Activated naive CD4-positive, alpha-beta T cell (primary cell): ENCODE measurements at places on chromosomes 6 and 20.

DNA sequence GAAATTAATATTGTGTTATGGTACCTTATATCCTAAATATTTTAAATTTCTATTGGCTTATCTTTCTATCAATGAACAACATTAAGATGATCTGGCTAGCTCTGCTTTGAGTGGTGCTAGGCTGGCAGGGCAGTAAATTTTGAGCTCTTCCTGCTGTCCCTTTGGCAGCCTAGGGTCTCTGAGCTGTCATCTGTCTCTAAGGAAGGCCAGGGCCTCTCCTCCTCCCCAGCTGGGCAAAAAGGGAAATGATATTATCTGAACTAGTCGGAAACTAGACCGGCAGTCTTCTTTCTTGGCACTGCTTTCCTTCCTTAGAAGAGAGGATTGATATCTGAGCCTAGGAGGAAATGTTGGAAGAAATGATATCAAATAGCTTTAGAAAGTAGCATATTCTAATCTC, 176.7 kb upstream of the BTBD3 start:
- DNase-seq, result no peak

GRCh38 chr6:106626485-106626884, 2.8 kb downstream of the RTN4IP1 start:
- no peak for DNase-seq

GRCh38 chr20:8798505-8798904, 270.4 kb upstream of the PLCB4 start:
- DNase-seq, result no peak

DNA sequence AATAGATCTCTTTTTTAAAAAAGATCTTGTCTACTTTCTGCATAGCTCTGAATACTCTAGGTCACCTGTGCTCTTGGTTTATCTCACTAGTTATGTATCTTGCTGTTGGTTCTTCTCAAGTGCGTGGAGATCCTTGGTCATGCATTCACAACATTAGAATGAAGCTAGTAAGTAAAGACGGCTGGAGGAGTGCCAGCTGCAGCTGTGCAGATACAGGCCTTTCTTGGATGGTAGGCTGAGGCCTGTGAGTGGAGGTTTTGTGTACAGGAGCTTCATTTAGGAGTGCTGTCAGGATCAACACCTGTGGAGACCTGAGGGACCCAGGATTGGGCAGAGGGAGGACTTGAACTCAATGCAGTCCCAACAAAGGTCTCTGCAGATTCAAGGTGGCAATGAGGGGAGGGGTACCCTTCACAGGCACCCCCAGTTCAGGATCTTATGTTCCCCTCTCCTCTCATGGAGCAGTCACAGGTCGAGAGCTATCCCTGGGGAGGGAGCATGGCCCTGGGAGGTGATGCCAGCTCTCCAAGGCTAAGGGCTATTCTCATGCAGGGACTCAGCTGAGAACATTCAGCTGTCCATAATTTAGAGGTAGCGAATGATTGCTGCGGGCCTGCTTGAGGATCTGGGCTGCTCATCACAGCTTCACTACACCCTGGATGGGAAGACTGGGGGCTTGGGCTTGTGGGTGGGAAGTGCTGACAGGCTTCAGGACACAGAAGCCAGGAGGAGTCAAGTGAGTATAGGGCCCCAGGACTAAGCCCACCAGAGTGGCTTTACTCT, 98.9 kb upstream of the ENPP5 start:
- DNase-seq, result no peak

- peak; percentile 90 for DNase-seq
Observed at GRCh38 chr6:44312901-44313788, at the start of gene AARS2. AARS2 (minus strand) TSS chr6:44313347; CDS start chr6:44313323, 24 bp downstream.
